ENCODE measurements at places on chromosomes 6 and 20.

GRCh38 chr6:35441642-35442041 lies 10.5 kb upstream of the FANCE start:
- no peak for DNase-seq

DNA sequence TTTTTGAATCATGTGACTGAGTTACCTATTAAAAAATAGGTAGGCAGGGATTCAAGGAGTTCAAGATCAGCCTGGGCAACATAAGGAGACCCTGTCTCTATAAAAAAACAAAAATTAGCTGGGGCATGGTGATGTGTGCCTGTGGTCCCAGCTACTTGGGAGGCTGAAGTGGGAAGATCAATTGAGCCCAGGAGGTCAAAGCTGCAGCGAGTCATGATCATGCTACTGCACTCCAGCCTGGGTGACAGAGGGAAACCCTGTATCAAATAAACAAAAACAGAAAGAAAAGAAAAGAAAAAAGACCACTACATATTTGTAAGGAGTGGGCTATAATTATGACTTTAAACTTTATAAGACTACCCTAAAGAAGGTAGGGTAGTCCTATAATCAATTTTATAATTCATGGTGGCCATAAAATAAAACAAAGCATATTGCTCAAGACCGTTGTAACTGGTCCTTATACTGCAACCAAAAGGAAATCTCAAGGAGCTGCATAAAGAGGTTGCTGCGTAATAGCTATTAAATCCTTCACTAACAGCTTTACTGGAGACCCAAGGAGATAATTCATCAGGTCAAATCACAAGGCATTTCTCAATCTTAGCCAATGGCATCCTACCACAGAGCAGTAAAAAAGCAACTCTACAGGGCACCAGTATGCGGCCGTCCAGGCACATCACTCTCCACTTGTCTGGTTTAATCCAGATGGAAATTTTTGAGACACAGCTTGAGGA lies 13.5 kb downstream of the PIGU start:
- DNase-seq, result no peak

GRCh38 chr6:7432391-7433120 lies 42.9 kb downstream of the RIOK1 start:
- no peak for DNase-seq

DNA sequence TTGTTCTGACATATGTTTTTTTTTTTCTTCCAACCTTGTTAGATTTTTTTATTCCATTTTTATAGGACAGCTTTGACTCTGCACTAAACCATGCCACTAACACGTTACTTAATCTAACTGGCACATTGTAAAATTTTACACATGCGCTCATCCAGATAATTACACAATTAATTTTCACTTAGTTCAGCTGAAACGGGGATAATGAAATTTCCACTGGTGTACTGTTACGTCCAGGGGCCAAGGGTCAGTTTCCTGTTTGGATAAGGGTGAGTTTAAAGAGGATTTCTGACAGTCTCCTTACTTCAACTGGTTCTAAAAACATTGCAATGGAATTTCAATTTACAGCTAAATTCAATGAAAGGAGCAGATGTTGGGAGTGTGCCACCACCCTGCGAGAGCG lies 221.8 kb upstream of the CEP162 start:
- no peak for DNase-seq

- DNase-seq, result no peak
Measured at GRCh38 chr6:154370545-154370944, 13.9 kb upstream of the IPCEF1 start.

DNA sequence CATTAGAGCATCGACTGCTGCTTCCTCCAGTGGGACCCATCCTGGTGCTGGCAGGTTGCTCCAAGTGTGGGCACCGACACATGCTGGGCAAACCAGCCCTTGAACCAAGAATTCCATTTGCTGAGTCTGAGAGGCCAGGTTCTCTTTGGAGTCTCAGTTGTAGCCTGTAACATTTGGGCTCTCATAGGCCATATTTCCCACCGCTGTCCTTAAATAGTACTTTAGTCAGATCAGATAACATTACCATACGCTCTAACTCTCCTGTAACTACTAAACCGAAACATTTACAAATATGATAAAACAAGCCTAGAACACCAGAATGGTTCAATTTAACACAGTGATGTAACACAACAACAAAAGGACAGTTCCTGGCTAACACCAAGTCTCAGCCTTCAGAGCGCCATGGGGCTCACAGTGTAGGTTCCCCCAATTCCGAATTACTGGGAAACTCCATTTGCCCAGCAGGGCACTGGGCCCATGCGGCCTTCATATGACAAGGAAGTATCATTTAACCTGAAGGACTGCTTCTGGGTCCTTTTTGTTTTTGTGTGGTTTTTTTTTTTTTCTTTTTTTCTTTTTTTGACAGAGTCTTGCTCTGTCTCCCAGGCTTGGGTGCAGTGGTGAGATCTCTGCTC lies 28.4 kb upstream of the CD93 start:
- DNase-seq, result no peak

DNA sequence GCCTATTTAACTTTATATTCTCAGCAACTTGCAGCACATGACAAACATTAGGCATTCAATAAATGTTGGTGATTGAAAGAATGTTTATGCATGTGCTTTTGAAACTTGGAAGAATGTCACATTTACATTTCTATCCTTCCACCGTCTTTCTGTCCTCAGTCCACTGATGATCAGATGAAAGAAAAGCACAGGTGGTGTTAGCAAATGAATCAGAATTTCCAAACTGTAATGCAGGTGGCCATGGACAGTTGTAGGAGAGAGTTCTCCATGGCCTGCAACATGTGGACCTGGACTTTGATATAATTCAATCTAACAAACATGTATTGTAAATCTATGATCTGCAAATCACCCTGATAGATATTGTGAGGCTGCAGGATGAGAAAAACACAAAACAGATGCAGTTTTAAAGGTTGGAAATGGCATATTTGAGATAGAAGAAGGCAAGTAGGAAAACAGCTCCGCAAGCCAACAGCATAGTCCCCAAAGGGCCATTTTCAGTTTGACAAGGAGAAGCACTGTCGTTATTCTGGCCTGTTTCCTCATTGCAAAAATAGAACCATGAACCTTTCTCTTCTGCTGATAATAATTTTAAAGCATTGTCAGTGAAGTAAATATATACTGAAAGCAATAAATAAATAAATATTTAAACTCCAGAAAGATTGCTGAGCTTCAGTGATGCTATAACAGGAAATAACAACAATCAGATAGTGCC lies 119.4 kb downstream of the AIG1 start:
- DNase-seq, result no peak
